ENCODE measurements at places on chromosomes 2 and 18.

GRCh38 chr2:152790883-152791282 lies 72.5 kb downstream of the ARL6IP6 start:
- DNase-seq = no peak

GRCh38 chr2:172246649-172247048 lies 143.9 kb upstream of the DLX2 start:
- DNase-seq = no peak

DNA sequence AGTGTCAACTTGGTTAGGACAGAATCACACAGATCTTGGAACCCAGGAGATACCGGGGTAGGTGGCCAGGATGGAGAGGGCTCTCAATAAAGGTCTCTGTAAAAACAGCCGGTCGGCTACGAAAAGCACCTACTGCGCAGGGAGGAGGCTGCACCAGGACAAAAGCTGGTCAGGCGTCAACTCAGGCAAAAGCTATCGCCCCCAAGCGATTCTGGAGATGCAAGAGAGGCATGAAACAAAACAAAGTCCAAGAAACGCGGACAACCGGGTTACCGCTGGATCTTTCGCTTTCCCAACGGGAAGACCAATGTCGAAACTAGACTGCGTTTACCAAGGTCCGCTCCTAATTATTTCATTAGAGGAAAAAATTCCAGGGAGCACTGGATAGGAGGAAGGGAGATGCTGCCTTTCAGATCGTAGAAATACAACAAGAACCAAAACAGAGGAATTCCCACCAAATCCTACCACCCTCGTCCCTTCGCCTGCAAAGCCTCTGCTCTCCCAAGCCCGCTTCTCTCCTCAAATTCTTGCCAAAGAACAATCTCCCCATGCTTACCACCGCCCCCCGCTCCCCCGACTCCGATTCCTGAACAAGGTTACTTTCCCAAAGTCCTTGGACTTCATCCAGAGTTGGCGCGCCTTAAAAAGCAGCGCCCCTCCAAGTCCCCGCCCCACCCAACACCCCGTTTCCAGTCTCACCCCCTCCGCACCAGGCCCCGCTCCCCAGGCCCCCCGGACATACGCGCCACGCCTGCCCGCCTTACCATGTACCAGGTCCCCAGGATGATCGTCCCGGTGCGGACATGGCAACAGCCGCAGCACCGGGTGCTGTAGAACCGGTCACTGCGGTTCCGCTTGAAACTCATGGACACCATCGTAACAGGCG lies 539 bp downstream of the LAPTM4A start:
- peak; percentile 69 for DNase-seq

GRCh38 chr2:10497797-10498251 lies 49.7 kb upstream of the ODC1 start:
- peak; percentile 91 for DNase-seq

- DNase-seq = no peak
Measured at GRCh38 chr2:51213826-51214225, 181.9 kb upstream of the NRXN1 start.

GRCh38 chr2:172931256-172931894 lies 144.3 kb upstream of the MAP3K20 start:
- DNase-seq = peak; percentile 48

DNA sequence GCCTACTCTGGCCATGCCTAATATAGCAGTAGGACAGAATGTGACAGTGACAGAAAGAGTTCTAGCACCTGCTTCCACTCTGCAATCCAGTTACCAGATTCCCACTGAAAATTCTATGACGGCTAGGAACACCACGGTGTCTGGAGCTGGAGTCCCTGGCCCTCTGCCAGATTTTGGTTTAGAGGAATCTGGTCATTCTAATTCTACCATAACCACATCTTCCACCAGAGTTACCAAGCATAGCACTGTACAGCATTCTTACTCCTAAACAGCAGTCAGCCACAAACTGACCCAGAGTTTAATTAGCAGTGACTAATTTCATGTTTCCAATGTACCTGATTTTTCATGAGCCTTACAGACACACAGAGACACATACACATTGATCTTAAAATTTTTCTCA lies 45.2 kb upstream of the TTR start:
- DNase-seq = no peak

- DNase-seq = no peak
Measured at GRCh38 chr2:44994377-44994776, 14.9 kb downstream of the SIX2 start.

DNA sequence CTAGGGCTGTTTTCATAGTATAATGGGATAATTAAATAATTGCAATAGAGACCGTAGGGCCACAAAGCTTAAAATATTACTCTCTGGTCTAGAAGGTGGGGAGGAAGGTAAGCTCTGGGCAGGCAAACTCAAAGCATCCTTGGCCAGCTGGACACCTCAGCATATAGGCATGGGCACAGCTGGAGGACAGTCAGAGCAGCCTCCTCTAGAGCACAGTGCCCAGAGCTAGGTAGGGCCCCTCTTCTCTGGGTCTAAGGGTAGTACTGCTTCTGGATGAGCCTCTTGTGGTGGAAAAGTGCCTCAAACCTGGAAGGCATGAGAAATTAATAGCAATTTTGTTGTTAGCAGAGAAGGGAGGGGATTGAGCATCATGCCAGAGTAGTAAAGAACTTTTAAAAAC lies 291.3 kb upstream of the FBXO11 start:
- no peak for DNase-seq

DNA sequence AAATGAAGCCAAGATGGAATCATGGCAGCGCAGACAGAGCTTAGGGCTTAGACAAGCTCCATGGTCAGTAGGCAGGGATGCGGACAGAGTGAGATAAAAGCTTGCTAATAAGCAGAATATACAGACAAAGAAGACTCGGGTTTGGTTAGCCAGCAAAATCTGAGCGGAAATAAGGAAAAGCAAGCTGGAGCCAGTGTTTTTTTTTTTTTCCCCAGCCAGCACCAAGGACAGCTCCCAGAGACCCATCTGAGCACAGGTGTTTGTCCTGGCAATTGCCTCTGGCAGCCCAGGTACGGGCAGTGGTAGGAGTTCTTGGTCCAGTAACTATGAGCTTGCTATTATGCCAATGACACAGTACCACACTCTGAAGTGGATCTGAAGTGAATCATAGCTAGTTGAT lies 187.6 kb downstream of the ADCYAP1 start:
- DNase-seq = peak; percentile 60

DNA sequence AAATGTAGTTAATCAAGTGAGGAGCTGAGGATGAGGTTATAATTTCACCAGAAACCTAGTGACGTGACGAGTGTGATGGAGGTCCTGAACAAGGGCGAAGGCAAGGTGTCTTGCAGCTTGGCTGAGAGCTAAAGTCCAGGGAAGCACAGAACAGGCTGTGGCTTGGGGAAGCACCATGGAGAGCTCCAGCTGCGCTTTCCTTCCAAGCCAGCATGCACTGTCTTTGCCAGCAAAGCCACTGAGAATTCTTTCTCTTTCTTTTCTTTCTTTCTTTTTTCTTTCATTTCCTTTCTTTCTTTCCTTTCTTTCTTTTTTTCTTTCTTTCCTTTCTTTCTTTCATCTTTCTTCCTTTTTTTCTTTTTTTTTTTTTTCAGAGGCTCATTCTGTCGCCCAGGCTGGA lies 239.3 kb downstream of the FBXO15 start:
- peak; percentile 58 for DNase-seq

DNA sequence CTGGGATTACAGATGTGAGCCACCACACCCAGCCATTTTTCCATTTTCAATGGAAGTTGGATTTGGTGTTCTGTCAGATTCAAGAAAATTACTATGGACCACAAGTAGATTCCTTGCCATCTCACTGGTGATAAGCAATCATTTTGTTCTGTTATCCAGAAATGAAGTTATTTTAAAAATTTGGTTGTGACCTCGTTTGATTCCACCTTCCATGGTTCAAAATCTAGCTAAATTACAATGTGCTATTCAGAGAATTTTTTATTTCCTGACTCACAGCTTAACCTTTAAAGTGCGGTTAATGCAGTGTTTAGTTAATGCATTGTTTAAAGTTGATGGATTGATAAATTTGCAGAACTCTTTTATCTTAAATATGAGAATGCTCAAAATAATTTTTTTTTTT lies 243.2 kb upstream of the BOD1L2 start:
- DNase-seq = no peak

DNA sequence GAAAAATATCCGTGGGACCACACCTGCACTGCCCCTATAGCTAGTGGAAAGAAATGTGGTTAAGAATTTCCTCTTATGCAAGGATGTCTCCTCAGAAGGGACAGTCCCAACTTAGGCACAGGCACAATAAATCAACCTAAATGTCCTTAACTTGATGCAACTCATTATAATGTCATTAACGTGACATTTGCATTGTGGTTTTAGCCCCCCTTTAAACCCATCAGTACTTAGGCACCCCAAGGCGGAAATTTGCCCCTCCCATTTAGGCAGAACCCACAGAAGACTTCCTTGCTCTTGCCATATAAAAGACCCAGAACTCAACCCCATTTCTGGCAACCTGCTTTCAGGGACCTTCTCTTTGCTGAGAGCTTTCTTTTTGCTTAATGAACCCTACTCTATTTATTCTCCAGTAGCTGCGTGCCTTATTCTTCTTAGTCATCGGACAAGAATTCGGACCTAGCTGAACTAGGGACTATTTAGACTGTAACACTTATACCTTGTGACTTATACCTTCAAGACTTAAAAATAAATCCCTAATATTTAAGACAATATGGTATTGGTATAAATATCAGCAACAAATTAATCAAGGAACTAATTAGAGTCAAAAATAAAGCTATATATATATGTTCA lies 1281.6 kb upstream of the TMEFF2 start:
- DNase-seq = no peak

GRCh38 chr18:48359626-48360025 lies 49.6 kb downstream of the ZBTB7C start:
- no peak for DNase-seq
